ENCODE measurements at places on chromosomes 2 and 18. TPM values are rescaled to one million over a fixed set of nuclear protein-coding genes. Genes with fewer than 3 reads are reported as not detected.
A peak's percentile ranks its signal among the peaks of the same experiment; 100 is the strongest.

DSG1 gene
- not detected for total RNA-seq

NBAS gene
- total RNA-seq = 124 TPM

ALK gene
- total RNA-seq = under 0.01 TPM

CRACDL gene
- not detected for total RNA-seq

GRCh38 chr2:170651624-170652325 lies 63.4 kb upstream of the SP5 start:
- DNase-seq = no peak

CHST9 gene
- total RNA-seq = not detected

CD8B2 gene
- not detected for total RNA-seq

LINC00305 gene
- not detected for total RNA-seq

CTAGE1 gene
- total RNA-seq = under 0.01 TPM

GRCh38 chr18:8930990-8931616 lies 171.4 kb upstream of the NDUFV2 start:
- peak; percentile 19 for DNase-seq

GRCh38 chr2:191790737-191791136 lies 56.2 kb downstream of the CAVIN2 start:
- peak; percentile 36 for DNase-seq
